Tibial nerve (tissue), 4 donors: ENCODE measurements at places on chromosomes 4 and X. TPM values are rescaled to one million over a fixed set of nuclear protein-coding genes. Genes with fewer than 3 reads are reported as not detected.

The AKAP14 gene
- not detected for total RNA-seq

The ARR3 gene
- total RNA-seq: not detected

The LIN54 gene
- total RNA-seq: 13.5 TPM

The USP17L28 gene
- not detected for total RNA-seq

The DIPK2B gene
- 25.3 TPM for total RNA-seq

The AREG gene
- total RNA-seq: 4.8 TPM

The GK gene
- total RNA-seq: 7.3 TPM

GRCh38 chrX:134933248-134933647 lies 57.5 kb upstream of the SMIM10 start:
- no peaks in the 10 kb centered on the region for H3K27me3 ChIP-seq
- no peaks in the 10 kb centered on the region for H3K4me1 ChIP-seq

DNA sequence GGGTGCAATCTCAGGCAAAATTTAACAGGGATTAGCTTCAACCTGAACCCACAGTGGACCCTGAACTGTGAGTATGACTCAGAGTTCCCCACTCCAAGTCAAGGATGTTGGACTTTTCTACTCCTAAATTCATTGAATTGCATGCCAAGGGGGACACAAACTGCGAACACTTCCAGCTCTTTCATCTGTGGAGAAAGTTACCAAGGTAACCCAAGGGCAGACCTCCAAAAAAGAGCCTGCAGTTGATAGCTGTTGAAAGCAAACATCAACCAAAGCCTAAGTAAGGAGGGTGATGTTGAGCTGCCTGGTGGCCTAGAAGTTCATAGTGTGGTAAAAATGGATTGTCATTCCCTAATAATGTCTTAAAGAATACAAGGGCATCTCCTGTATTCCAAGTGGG lies 1242.9 kb downstream of the C4orf33 start:
- DNase-seq: no peak
- H3K27ac ChIP-seq: no peak overlapping the region
- no peaks in the 10 kb centered on the region for H3K4me1 ChIP-seq
- no peak overlapping the region for H3K4me3 ChIP-seq
- no peaks in the 10 kb centered on the region for H3K36me3 ChIP-seq

- H3K27ac ChIP-seq: peak overlapping the region; percentile 80
- no peaks in the 10 kb centered on the region for H3K27me3 ChIP-seq
- H3K4me3 ChIP-seq: peak overlapping the region; percentile 88
- H3K4me1 ChIP-seq: peaks cover 38% of the 10 kb centered on the region
Observed at GRCh38 chr4:86935853-86936733, 1.3 kb downstream of the AFF1 start.

- no peaks in the 10 kb centered on the region for H3K27me3 ChIP-seq
- no peaks in the 10 kb centered on the region for H3K4me1 ChIP-seq
- H3K27ac ChIP-seq: no peak overlapping the region
- DNase-seq: no peak
- no peaks in the 10 kb centered on the region for H3K36me3 ChIP-seq
- no peak overlapping the region for H3K4me3 ChIP-seq
Observed at GRCh38 chr4:47597696-47598095, 112.6 kb downstream of the ATP10D start.

DNA sequence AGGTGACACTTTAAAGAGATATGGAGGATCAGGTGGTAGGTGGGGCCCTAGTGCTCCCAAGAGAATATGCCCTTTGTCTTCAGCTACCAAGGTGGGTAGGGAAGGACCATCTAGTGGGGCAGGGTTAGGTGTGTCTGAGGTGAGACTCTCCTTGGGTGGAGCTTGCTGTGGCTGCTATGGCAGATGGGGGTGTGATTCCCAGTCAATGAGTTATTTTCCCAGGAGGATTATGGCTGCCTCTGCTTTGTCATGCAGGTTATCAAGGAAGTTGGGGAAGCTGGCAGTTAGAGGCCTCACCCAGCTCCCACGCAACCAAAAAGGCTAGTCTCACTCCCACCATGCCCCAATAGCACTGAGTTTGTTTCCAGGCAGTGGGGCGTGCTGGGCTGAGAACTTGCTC lies 18.0 kb upstream of the SPIN2A start:
- H3K27ac ChIP-seq: no peak overlapping the region
- DNase-seq: no peak
- no peak overlapping the region for H3K4me3 ChIP-seq
- H3K36me3 ChIP-seq: no peaks in the 10 kb centered on the region
- no peaks in the 10 kb centered on the region for H3K27me3 ChIP-seq

DNA sequence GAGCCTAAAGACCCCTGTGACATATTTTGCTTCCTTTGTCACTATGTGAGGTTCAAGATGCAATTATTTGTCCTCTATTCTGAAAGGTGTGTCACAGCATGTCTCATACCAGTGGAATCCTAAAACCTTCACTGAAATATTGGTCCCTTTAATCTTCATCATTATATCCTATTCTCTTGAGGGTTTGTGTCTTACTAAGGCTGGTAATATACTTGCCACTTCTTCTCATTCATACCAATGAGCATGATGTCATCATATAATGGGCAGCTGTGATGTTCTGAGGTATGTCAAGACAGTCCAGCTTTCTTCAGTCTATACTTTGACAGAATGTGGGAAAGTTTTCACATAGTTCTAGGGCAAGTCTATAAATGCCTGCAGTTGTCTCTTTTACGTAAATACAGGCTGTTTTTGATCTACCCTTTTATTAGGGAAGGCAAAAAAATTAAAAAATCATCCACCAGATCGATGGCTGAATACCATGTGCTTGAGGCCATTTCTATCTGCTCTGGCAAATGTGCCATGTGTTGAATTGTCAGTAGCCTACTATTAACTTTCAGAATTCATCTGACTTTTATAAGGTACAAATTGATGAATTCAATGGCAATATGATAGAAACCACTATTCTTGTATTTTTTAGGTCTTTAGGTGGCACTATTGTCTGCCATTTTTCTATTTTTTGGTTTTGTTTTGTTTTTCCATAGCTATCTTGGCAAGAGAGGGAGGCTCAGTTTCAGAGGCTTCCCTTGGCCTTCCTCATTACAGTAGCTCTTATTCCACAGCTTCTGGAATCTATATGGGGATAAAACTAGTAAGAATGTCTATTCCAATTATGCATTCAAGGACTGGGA lies 209.0 kb downstream of the PPARGC1A start:
- H3K27ac ChIP-seq: no peak overlapping the region
- no peaks in the 10 kb centered on the region for H3K4me1 ChIP-seq
- H3K36me3 ChIP-seq: no peaks in the 10 kb centered on the region
- no peak for DNase-seq

GRCh38 chrX:136768469-136769084 lies 12.2 kb downstream of the ARHGEF6 start:
- no peaks in the 10 kb centered on the region for H3K4me1 ChIP-seq
- peak overlapping the region; percentile 67 for H3K27ac ChIP-seq
- no peaks in the 10 kb centered on the region for H3K36me3 ChIP-seq
- H3K27me3 ChIP-seq: no peaks in the 10 kb centered on the region
- DNase-seq: no peak
- no peak overlapping the region for H3K4me3 ChIP-seq

GRCh38 chr4:157023941-157024340 lies 52.0 kb upstream of the GLRB start:
- H3K4me1 ChIP-seq: no peaks in the 10 kb centered on the region
- no peaks in the 10 kb centered on the region for H3K36me3 ChIP-seq
- no peak for DNase-seq
- no peaks in the 10 kb centered on the region for H3K27me3 ChIP-seq

DNA sequence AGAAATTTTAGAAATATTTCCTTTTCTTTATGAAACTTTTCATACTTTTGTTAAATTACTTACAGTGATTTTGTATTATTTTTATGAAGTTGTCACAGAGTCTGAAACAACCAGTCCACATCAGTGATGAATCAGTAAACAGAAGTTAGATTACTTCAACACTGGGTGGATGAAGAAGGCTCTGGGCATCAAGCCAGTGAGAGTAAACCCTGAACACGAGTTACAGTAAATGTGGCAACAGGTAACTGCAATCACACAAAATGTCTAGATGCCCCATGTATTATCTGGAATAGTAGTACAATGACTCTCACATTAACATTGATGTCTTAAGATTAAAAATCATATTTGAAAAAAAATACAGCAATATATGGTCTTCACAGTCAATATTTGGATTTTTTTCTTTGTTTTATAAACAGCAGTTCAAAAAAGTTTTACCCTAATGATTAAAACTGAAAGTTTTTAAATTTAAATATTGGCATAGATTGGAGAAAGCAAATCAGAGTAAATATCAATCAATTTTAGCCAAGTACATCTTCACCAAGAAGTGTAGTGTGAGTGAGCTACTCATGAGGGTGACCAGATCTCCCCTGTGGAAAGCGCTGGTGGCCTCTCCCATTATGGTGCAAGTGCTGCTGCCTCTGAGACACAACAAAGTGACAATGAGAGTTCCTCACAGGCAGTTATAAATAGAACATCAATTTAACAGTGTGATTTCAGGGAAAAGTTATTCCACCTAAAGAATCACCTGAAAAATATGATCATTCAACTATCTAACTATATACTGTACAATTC lies 63.2 kb upstream of the UGT2B7 start:
- H3K4me3 ChIP-seq: no peak overlapping the region
- no peak for DNase-seq
- H3K4me1 ChIP-seq: no peaks in the 10 kb centered on the region
- H3K27ac ChIP-seq: no peak overlapping the region

- no peak overlapping the region for H3K27ac ChIP-seq
- H3K27me3 ChIP-seq: no peaks in the 10 kb centered on the region
- DNase-seq: no peak
- no peaks in the 10 kb centered on the region for H3K4me1 ChIP-seq
Observed at GRCh38 chr4:30538794-30539193, 181.4 kb upstream of the PCDH7 start.

GRCh38 chr4:185318679-185319078 lies 77.0 kb downstream of the LRP2BP start:
- H3K36me3 ChIP-seq: no peaks in the 10 kb centered on the region
- H3K4me3 ChIP-seq: no peak overlapping the region
- H3K27me3 ChIP-seq: no peaks in the 10 kb centered on the region
- H3K27ac ChIP-seq: no peak overlapping the region
- no peak for DNase-seq
- H3K4me1 ChIP-seq: no peaks in the 10 kb centered on the region

DNA sequence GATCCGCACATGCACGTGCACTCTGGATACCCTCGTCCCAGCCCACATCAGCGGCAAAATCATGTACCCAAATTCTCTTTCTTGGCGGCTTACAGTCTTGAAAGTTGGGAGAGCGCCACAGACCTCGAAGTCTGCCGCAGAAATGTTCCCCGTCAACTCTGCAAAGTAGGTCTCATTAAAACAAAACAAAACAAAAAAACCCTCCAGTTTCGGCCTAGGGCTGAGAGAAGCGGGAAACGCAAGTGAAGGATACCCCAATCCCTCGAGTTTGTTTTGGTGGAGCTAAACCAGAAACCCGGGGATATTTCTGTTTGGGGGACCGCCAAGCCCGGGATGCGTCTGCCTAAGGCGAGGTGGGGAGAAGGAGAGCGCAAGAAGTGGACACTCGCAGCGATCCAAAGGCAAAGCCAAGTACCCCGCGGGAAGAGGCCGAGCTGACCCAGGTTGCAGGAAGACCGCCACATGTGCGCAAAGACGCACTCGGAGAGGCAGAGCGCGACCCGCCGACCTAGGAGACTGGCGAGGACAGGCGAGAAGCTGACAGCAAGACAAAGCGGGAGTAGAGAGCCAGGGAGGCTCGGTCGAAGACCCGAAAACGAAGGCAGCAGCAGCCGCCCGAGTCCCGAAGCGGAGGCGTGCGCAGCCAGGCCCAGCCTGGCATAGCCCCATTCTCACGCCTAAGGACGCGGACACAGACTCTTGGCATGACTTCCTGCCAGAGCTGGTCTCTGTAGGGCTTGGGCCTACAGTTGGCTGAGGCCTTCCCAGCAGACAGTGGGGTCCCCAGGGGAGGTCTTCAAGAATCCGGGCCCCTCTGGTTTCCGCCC lies 49.6 kb upstream of the BCOR start:
- no peak for DNase-seq
- H3K27ac ChIP-seq: no peak overlapping the region
- H3K27me3 ChIP-seq: no peaks in the 10 kb centered on the region
- H3K36me3 ChIP-seq: no peaks in the 10 kb centered on the region
